PC-3 (cell line): ENCODE measurements at places on chromosomes 5 and 9. TPM values are rescaled to one million over a fixed set of nuclear protein-coding genes. Genes with fewer than 3 reads are reported as not detected.

GRCh38 chr9:95044731-95045508, 272.6 kb downstream of the FANCC start:
- H3K4me1 ChIP-seq: peaks cover 12% of the 10 kb centered on the region
- H3K36me3 ChIP-seq: no peaks in the 10 kb centered on the region
- no peak for DNase-seq
- no peak overlapping the region for H3K4me3 ChIP-seq
- H3K27ac ChIP-seq: no peak overlapping the region

- peak overlapping the region; percentile 39; the same call in 1 of the 2 replicates for H3K4me3 ChIP-seq
- H3K27ac ChIP-seq: peak overlapping the region; percentile 70
- peaks cover 60% of the 10 kb centered on the region for H3K4me1 ChIP-seq
These were observed 24.4 kb downstream of the RNF145 start for GRCh38 chr5:159184858-159185381.

The IFNA8 gene
- not detected in 2 replicates for total RNA-seq

DNA sequence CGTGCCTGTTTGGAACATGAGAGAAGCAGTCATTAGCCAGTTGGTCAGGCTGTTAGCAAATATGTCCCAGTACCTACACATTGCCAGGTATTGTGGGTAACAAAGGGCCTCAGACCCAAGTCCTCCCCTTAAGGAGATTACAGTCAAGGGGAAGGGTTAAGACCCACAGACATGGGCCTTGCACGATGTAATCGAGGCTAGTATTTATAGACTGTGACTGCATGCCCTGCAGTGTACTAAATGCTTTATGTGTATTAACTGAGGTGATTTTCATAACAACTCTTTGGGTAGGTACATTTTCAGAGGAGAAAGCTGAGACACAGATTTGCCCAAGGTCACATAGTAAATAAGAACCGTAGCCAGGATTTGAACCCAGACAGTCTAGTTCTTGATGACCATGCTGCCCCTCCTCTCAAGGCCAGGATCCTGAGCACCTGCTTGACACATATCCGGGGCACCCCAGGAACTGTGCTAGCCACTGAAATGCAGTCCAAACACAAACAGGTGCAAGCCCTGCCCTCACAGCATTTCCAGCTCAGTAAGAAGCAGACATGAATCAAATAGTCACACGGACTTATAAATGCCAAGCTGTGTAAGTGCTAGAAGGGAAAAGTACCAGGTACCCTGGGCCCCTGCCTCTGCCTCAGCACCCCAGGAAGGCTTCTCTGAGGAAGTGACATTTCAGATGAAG, 32.0 kb upstream of the GRPEL2 start:
- no peaks in the 10 kb centered on the region for H3K36me3 ChIP-seq
- H3K27ac ChIP-seq: no peak overlapping the region
- H3K27me3 ChIP-seq: no peaks in the 10 kb centered on the region
- DNase-seq: no peak
- no peaks in the 10 kb centered on the region for H3K4me1 ChIP-seq

DNA sequence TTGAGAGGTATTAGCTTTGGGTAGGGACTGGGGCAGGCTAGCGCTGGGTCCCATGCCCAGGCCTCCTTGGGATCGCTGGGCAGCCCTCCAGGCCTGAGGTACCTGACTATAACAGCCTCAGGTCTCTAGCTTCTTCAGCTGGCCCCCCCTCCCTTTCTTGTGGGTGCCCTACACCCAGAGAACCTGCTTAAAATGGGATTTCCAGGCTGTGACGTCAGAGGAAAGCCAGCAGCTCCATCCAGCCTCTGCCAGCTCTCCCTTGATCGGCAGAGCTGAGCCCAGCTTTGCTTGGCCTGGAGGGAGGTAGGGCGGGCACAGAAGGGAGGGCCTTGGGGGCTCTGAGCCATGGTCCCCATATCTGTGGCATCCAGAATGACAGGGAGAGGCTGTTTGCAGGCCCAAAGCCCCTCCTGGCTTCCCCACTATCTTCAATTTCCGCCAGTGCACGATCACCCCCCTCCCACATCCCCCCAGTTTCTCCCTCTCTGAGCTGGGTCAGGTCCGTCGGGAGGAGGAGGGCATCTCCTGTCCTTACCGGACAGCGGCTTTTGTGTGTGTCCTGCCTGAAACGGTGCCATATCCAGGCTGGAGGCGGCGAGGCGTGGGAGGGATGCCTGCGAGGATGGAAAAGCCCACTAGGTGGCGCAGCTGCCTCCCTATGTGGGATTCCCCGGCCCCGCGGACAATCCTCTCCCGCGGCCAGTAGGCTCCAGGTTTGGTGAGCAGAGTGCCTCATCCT, 10.8 kb downstream of the REEP2 start:
- no peaks in the 10 kb centered on the region for H3K36me3 ChIP-seq
- no peaks in the 10 kb centered on the region for H3K27me3 ChIP-seq
- H3K27ac ChIP-seq: no peak overlapping the region
- no peaks in the 10 kb centered on the region for H3K4me1 ChIP-seq

The CACNA1B gene
- total RNA-seq: not detected in 2 replicates

- H3K36me3 ChIP-seq: no peaks in the 10 kb centered on the region
- no peak overlapping the region for H3K4me3 ChIP-seq
- no peak for DNase-seq
- H3K27ac ChIP-seq: no peak overlapping the region
- H3K4me1 ChIP-seq: no peaks in the 10 kb centered on the region
- no peaks in the 10 kb centered on the region for H3K27me3 ChIP-seq
These were observed 35.9 kb upstream of the RAI14 start for GRCh38 chr5:34620185-34620584.

- no peaks in the 10 kb centered on the region for H3K27me3 ChIP-seq
- no peaks in the 10 kb centered on the region for H3K4me1 ChIP-seq
- no peak overlapping the region for H3K4me3 ChIP-seq
- DNase-seq: no peak
These were observed 312.0 kb downstream of the CHSY3 start for GRCh38 chr5:130216286-130216685.

The C1QTNF3 gene
- 0.92 and 1.1 TPM in 2 replicates for total RNA-seq

The PWWP2A gene
- 14.2 and 15.3 TPM in 2 replicates for total RNA-seq

GRCh38 chr5:147674411-147674810, 108.1 kb downstream of the JAKMIP2 start:
- no peaks in the 10 kb centered on the region for H3K4me1 ChIP-seq
- H3K36me3 ChIP-seq: no peaks in the 10 kb centered on the region
- peaks cover 15% of the 10 kb centered on the region for H3K27me3 ChIP-seq

The IFNA21 gene
- total RNA-seq: not detected in 2 replicates

The CKMT2 gene
- total RNA-seq: not detected in 2 replicates

GRCh38 chr5:138569782-138570181, 5.4 kb downstream of the HSPA9 start:
- H3K27me3 ChIP-seq: no peaks in the 10 kb centered on the region
- H3K27ac ChIP-seq: no peak overlapping the region
- H3K4me1 ChIP-seq: peaks cover 13% of the 10 kb centered on the region; the same call in 1 of the 2 replicates
- DNase-seq: no peak
- no peak overlapping the region for H3K4me3 ChIP-seq

- H3K4me3 ChIP-seq: no peak overlapping the region
- no peak overlapping the region for H3K27ac ChIP-seq
- no peak for DNase-seq
- H3K27me3 ChIP-seq: peaks cover 33% of the 10 kb centered on the region
- H3K4me1 ChIP-seq: peaks cover 10% of the 10 kb centered on the region
These were observed 23.5 kb upstream of the SMIM23 start for GRCh38 chr5:171762021-171762608.

DNA sequence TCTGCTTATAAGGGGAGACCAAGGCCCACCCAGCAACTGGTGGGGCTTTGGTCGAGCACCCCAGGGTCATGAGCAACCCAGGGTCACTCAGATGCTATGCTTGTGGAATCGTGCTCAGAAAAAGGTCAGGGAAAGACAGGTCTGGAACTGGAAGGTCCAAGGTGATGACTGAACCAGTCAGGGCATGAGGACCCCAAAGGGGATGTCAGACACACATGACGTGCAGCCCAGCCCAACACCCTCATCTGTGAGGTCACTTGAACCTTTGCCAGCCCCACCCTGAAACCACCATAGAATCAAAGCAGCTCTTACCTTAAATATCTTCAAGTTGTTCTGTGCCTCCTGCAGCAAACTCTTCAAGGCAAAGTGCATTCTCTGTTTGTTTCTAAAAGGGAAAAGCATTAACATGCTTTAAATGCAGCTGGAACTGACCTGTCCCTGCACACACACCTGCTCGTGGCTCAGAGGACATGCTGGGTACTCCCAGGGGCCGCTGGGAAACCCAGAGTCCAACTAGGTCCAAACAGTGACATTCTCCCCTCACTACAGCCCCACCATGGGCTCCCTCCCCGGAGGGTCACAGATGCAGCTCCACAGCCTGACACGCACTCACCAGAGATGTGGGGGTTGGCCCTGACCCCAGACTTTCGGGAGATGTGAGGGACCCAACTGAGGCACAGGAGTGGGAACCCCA, 29.4 kb downstream of the IPPK start:
- H3K27ac ChIP-seq: no peak overlapping the region
- H3K36me3 ChIP-seq: peaks cover 7% of the 10 kb centered on the region; the same call in 1 of the 2 replicates
- H3K4me3 ChIP-seq: no peak overlapping the region
- H3K27me3 ChIP-seq: no peaks in the 10 kb centered on the region

The ARL14EPL gene
- total RNA-seq: not detected in 2 replicates

DNA sequence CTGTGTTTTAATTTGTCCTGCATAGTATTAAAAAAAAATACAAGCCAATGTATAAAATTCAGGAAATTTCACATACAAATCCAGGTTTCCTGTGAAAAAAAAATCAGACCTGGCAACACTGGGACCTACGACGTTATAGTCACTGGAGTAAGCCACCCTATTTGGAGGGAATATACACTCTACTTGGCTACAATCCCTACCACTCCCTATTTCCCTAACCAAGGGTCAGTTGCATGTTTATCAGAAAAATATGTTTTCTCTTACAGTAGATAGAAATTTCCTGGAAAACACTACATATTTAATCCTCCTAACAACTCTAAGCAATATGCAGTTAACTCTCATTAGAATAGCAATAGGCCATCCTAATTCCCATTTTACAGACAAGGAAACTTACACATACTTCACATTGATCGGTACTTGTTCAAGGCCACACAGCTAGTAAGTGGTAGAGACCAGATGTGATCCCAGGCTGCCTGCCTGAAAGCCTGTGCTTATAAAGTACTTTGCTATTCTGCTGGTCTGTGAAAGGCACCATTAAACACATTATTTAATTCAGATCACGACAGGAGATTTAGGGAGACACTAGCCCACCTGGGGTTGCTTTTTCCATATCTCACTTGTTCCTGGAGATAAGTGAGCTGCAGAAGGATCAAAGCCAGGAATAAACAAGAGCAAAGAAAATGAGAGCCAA, 70.8 kb downstream of the MFAP3 start:
- no peaks in the 10 kb centered on the region for H3K36me3 ChIP-seq
- H3K27me3 ChIP-seq: no peaks in the 10 kb centered on the region
- peaks cover 4% of the 10 kb centered on the region; the same call in 1 of the 2 replicates for H3K4me1 ChIP-seq
- DNase-seq: no peak

GRCh38 chr5:122639033-122639432, 135.8 kb upstream of the SNX2 start:
- H3K27me3 ChIP-seq: peaks cover 8% of the 10 kb centered on the region; the same call in 1 of the 2 replicates
- H3K4me3 ChIP-seq: no peak overlapping the region
- H3K27ac ChIP-seq: no peak overlapping the region
- H3K36me3 ChIP-seq: no peaks in the 10 kb centered on the region

The PCDHGB1 gene
- total RNA-seq: 0.04 TPM in 1 of 2 replicates, not detected in the other
